ENCODE measurements at places on chromosomes 1 and 21.

- DNase-seq, result no peak
Observed at GRCh38 chr1:155858800-155859233, 550 bp upstream of the SYT11 start.

- DNase-seq, result no peak
Observed at GRCh38 chr1:205840146-205840923, 9.6 kb downstream of the PM20D1 start.

DNA sequence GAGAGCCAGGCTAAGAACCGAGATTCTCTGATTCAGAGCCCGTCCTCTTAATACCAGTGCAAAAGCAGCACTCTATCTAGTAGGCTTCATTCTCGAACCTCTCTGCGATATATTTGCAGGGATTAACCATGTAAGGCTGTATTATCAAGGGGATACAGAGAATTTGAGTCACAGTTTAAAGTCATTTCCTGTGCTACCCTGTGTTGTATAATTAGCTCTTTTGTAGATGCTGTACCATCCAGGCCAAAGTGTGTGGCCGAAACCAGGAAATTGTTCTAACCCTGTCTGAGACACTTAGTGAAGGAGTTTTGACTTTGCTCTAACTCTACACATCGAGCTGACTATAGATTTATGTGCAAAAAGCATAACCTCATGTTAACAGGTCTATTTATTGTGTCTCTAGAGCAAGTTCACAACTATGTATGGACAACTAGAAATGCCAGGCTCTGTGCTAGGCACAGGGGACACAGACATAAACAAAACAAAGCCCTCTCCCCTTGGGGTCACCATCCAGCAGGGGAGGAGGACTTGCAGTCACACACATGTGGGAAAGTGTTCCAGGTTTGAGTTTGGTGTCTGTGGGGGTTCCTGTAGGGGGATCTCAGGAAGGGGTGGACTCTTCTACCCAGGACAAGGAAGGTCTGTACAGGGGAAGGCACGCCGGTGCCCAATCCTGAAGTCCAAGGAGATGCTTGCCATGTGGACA lies 182.2 kb downstream of the DHRS3 start:
- no peak for DNase-seq

DNA sequence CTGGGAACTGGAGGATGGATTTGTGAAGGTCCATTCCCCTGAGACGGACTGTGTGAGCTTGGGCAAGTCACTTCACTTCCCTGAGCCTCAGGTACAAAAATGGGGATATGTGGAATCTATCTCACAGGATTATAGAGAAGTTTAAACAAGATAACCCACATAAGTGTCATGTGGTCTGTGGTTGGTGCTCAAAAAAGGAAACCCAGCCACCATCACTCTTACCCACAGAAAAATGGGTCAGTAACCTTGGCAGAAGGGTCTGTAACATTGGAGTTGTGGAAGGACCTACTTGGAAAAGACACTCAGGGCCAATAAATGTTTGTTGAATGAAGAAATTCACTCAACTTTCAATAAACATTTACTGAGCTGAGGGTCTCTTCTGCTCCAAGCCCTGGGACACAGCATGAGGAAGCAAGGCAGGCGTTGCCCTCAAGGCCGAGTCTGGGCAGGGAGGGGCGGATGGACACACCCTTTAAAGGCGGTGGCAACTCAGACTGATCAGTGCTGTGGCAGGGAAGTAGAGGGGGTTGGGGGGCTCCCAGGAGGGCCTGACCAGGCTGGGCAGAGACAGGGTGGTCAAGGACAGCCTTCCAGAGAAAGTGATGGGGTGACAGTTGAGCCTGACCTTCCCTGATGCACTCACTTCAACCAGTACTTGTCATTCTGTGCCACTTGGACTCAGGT lies 66.7 kb upstream of the ACOT11 start:
- no peak for DNase-seq

DNA sequence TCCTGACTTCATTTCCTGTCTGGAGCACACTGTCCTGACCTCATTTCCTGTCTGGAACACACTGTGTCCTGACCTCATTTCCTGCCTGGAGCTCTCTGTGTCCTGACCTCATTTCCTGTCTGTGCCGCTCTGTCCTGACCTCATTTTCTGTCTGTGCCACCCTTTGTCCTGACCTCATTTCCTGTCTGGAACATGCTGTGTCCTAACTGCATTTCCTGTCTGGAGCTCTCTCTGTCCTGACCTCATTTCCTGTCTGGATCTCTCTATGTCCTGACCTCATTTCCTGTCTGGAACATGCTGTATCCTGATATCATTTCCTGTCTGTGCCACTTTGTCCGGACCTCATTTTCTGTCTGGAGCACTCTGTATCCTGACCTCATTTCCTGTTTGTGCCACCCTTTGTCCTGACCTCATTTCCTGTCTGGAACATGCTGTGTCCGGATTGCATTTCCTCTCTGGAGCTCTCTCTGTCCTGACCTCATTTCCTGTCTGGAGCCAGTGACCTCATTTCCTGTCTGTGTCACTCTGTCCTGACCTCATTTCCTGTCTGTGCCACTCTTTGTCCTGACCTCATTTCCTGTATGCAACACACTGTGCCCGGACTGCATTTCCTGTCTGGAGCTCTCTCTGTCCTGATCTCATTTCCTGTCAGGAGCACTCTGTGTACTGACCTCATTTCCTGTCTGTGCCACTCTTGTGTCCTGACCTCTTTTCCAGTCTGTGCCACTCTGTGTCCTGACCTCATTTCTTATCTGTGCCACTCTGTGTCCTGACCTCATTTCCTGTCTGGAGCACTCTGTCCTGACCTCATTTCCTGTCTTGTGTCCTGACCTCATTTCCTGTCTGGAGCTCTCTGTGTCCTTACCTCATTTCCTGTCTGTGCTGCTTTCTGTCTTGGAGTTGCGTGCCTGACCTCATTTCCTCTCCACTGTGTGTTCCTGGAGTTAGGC lies 27.6 kb downstream of the SKI start:
- peak; percentile 89 for DNase-seq

DNA sequence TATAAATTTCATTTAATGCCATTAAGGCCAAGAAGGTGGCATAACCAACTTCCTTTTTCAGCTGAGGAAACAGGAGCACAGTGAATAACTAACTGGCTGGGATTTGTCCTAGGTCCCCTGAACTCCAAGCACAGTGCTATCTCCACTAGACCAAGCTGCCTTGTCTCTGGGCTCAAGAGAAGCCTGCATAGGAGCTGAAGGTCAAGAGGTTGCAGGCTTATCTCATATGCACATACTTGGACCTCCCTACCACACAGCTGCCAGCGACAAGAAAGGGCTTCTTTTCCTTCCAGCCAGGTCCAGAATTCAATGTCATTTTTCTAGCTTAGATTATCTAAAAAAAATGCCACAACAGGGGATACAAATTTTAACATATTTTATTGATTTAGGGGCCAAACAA lies 27.1 kb downstream of the AK2 start:
- no peak for DNase-seq

- DNase-seq, result no peak
Observed at GRCh38 chr1:61659061-61659460, 65.9 kb downstream of the TM2D1 start.

GRCh38 chr1:192587386-192588266 lies 12.1 kb downstream of the RGS1 start:
- DNase-seq, result no peak

Measured in DMS153 (cell line).